ENCODE measurements at places on chromosomes 1 and 21.

DNA sequence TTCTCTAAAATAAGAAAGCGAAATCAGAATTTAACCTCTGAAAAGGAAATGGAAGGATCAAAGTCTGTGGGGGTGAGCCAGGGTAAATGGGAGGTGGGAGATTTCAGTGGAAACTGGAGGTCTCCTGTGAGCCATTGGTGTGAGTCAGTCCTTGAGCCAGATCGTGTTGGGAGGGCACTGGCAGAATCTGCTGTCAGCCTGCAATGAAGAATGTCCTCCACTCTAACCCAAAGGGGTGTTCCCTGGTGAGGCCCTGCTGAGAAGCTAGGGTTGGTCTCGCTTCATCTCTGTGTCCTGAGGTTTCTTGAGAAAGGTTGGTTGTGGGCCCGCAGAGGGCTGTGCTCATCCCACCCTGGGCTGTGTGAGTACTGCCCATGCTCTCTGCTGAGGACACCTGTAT, 2.4 kb downstream of the QSOX1 start:
- no peak for DNase-seq

DNA sequence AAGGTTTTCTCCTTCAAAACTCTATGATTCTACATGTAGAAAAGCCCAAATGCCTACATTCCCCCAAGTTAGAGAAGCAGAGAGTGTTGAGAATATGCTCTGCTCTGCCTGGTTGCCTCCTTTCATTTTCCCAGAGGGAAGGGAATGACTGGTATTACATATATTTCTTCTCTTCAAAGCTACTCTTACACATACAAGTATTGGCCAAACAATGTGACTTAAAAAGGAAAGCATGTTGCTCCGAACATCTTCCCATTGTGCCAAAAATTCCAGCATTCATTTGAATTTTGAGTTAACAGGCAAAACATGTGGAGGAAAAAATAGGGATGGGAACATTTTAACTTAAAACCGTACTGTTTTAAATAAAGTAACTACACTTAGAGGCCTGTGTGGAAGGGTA, 125.2 kb downstream of the COQ8A start:
- no peak for DNase-seq

DNA sequence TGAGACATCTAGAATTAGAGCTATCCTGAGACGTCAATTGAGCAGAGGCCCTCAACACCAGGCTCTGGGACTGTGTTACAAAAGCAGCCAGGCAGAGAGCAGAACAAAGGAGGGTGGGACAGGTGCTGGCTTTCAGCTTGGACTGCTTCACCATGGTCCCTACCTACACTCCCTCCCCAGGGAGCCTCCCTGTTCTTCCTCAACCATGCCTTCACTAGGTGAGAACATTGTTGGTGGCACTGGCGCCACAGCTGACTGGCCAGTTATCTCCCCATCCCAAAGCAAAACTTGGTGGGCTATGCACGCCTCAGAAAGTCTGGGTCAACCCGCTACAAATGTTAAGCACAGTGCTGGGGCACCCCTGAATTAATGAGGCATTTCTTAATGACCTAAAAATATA, 87.8 kb downstream of the NMNAT2 start:
- no peak for DNase-seq

DNA sequence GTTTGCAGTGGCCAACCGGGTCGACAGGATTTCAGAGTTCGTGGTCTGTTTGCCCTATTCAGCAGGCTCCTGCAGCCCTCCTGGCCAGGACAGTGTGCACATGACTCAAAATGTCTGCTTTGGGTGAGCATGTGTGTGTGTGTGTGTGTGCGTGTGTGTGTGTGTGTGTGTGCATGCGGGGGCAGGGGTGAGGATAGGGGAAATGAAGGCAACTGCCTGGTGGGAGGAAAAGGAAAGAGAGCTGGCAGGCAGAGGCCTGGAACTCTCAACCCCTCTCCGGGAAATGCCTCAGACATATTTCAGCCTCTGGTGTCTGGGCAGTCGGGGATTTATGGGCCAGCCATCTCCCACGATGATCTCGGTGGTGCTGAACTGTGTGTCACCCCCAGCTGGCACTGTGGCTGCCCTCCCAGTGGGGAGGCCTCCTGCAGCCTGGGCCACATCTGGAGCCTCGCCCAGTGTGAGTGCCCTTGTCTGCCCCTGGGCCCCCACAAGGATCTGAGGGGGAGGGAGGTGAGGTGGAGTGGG, 15.2 kb downstream of the CDCP2 start:
- DNase-seq: no peak

- no peak for DNase-seq
Observed at GRCh38 chr1:195568389-195568788, 1039.9 kb downstream of the KCNT2 start.

GRCh38 chr1:33624261-33624990, 152.0 kb downstream of the ZSCAN20 start:
- no peak for DNase-seq

DNA sequence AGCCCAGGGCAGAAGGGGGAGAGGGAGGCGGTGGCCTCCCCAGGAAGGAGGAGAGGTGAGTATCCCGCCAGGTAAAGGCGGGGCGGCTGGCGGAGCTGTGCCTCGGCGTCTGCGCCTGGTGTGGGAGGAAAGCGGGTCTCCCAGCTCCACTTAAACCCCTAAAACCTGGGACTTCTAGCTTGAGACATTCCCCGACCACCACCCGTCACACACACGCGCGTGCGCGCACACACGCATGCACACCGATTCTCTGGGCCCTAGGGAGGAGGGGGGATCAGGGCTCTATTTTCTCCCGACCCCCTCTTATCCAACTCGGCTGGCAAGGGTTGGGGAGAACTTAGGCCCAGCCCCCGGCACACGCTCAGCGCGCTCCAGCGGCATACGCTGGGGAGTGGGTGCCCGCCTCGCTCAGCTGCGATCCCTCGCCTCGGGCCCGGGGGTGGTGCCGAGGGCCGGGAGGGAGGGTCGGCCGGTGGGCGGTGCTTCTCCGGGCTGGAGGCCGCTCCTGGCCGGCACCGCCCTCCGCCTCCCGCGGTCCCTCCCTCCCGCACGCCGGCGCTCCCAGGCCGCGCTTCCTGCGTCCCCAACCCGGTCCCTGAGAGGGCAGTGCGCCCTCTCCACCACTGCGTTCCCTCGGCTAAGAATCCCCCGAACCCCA, at the start of gene TMEM51:
TMEM51 (plus strand) TSS at position 564 of the 658 bp plus-strand sequence. CDS start 61,341 bp downstream, outside the sequence.
- no peak for DNase-seq

DNA sequence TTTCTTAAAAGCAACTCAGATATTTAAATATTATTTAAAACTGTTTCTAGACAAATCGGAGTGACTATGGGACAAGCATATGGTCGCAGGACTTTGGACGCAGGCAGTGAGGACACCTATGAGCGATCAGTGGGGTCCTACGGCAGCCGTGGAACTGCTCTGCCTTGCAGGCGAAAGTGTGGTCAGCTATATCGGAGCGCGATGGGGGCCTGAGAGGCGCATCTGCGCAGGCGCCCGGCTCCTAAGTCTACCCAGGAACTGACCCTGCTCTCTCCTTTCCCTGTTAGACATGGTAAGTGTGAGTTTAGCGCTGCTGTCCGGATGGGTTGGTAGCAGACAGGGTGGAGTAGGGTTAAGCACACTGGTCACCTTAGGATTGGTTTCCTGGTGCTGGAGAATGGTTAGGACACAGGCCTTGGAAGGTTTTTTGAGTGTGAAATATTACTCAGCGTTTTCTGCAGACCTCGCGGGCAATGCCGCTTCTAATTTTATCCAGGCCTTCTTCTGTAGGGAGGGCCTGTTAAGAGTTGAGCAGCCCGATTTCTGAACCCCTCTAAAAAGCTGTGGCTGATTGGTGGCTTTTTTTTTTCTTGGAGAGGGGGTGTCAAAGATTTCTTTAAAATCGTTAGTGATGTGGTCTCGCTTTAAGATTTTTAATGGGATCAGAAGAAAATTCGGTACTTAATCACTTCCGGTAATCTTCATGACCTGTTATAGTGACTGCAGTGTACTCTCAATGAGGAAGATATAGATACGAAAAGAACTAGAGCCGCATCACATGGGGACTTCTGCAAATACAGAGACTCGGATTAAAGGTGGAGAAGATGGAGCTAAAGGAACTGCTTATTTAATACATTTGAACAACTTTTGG, at the start of gene RABGGTB:
RABGGTB (plus strand) TSS at position 274 of the 871 bp plus-strand sequence; CDS start at position 290, 16 bp downstream.
- peak; percentile 97 for DNase-seq

GRCh38 chr1:216710055-216710454, 13.2 kb downstream of the ESRRG start:
- no peak for DNase-seq

GRCh38 chr1:192751260-192751659, 57.6 kb upstream of the RGS2 start:
- no peak for DNase-seq

DNA sequence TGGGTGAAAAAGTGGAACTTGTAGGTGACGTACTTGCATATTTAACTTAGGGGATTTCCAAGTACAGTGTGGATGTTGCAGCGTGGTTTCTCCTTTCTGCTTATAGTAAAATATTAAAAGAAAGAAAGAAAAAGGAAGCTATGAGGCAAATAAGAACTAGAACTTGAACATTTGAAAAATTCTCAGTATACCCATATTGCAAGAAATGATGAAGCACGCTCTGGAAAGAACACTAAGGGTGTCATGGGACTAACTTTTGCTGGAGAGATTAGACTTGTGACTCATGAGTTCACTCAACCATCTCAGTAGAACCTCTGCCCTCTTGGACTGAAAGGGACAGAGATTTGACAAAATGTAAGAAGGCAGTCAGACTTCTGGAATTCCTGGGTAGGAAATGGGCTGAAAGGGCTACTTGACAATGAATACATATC, 704.5 kb upstream of the ADGRL4 start:
- no peak for DNase-seq

DNA sequence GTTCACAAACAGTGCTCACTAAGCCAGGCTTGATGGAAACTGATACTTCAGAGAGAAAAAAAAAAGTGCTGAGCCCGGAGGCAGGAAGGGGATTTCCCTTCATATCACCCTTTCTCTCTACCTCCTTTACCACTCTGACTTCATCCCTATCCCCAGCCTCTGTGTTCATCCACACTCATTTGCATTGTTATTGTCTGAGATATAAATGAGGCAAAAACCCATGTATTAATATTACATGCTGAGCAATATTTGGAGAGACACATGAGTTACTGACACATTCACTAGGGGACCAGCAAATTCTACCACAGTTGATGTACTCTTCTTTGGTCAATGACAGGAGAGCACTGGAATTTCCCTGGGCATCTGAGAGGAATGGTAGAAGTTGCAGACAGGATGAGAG, 175.8 kb downstream of the TNFSF18 start:
- no peak for DNase-seq

DNA sequence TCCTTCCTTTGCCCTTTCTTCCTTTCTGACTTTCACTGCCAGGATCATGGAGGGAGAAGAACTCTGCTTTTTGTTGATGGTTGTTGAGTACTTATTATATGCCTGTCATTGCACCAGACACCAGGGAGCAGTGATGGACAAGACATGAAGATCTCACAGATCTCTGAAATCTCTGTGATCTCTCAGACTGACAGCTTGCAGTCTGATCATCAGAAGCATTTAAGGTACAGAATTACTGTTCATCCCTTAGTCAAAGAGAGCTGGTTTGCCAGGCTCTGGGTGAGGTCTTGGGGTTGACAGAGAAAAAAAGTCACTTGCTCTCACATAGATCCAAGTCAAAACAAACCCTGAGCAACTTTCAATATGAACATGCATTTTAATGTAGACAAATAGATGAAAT, 299.5 kb upstream of the FMN2 start:
- no peak for DNase-seq

DNA sequence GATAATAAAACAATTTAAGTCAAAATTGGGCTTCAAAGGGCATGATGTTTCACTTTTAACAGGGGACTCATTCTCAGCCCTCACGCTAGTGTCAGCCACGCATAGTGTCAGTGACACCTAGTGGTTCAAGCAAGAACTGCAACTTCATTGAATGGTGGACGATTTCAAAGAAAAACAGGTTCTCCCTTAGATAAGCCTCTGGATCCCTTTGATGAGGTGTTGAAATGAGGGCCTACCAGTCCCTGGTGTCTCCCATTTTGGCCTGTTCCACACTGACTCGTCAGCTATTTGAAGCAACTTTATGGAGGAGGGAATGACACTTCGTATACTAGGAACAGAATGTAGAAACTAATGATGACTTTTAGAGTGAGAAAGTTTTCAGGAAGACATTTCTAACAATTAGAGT, 56.2 kb downstream of the FCRL5 start:
- no peak for DNase-seq

DNA sequence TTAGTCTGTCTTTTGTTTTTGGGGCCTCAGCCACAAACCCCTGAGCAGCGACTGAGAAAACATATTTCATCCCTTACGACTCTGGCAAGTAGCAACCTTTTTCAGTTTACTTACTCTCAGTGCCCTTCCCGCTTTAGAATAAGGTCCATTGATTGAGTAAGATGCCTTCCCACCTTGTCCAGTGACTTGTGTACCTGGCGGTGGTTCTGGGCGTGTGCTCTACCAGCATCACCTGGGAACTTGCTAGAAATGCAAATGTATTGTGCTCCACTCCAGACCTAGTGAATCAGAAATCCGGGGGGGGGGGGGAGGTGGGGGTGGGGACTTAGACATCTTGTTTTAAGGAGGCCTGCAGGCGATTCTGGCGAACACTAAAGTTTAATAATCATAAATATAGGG, 72.1 kb downstream of the S1PR1 start:
- DNase-seq: no peak

- peak; percentile 15 for DNase-seq
Observed at GRCh38 chr1:51842261-51842660, 36.3 kb downstream of the NRDC start.

DNA sequence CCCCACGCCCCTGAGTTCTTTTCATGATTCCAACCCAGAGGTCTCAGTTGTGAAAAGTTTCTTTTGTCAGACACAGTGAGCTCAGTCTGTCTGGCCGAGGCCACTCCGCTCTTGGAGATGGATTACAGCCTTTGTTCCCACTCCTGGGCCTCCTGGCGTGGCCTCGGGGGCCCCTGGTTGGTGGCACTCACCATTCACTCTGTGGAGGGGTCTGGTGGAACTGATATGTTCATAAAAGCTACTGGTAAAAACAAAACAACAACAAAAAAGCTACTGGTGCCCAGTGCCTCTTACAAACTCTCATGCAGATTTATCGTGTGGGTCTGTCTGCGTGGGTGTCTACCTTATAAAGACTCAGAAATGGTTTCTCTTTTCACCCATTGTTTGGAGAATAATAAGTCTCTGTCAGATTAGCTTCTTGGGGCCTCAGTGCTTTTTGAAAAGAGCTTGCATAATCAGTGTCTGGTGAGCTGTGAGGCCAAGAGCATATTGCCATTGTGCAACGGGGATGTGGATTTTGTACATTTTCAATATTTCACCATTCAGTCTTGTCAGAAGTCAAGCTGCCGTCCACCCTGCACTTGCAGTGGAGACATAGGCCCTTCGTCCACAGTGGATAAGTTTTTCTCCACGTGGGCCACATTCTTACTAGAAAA, 86.7 kb downstream of the GALNT2 start:
- DNase-seq: no peak

- no peak for DNase-seq
Observed at GRCh38 chr1:116667575-116668105, at the start of gene IGSF3. IGSF3 (minus strand) TSS chr1:116667733; CDS start chr1:116666326, 1,407 bp downstream.

DNA sequence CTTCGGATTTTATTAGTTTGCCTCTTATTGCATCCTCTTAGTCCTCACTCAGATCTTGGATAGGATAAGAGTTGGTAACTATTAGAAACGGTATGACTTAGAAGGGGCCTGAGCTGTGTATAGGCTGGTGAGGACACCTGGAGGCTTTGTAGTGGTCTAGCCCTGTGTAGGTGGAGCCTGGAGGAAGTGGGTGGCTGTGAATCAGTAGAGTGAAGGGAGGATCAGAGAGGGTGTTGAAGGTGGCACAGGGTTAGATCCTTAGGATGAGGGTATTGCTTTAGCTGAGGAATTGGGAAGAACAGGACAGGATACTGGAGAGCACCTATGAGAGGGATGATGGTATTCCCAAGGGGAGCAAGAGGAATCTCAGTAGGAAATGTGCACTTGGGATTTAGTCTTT, 5.7 kb downstream of the VANGL1 start:
- no peak for DNase-seq
